ENCODE measurements at places on chromosomes 3 and 15.

- no peak for DNase-seq
Observed at GRCh38 chr3:42377681-42378080, 32.7 kb downstream of the LYZL4 start.

DNA sequence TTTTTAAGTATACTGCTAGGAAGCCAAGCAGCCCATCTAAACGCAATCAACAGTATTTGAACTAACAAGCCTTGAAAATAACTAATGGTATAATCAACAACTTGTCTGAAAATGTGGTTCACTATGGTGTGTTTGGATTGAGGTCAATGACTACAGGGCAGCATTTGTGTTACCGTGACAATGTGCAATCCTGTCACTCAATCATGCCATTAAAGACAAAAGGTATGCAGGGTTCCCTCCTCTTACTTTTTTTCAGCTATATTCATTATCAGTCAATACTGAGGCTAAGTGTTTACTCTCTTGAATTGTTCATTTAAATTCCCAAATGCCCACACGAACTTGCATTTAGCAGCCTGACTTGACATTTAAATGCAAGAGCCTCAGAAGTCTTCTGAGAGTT is 1099.3 kb upstream of the EPHA6 start:
- DNase-seq = no peak

GRCh38 chr3:157810924-157811718 is 295.1 kb downstream of the SHOX2 start:
- DNase-seq = no peak

DNA sequence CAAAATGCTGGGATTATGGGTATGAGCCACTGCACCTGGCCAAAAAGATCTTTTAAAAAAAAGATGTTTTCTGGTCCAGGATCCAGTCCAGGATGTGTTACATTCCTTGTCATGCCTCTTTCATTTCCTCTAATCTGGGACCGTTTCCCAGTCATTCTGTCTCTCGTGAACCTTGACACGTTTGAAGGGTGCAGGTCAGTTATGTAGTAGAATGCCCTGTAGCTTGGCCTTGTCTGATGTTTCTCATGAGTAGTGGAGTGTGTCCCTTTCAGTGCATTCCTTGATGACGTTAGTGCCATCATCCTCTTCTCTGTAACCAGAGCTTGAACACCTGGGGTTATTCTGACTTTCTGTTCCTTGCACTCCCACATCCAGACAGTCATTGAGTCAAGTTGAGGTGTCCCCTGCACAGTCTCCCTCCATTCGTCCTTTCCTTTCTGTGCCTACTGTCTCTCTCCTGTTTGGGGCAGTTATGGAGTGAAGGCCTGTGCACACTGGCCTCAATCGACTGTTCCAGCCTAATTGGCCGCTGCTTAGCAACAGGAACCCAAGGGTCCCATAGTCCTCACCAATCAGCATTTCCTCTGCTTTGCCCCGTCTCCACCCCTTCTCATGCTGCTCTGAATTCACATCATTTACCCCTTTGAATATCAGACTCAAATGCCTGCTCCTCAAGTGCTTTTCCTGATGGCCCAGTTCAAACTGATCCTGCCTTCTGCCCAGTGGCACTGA is 5.5 kb downstream of the FAM81A start:
- DNase-seq = no peak

DNA sequence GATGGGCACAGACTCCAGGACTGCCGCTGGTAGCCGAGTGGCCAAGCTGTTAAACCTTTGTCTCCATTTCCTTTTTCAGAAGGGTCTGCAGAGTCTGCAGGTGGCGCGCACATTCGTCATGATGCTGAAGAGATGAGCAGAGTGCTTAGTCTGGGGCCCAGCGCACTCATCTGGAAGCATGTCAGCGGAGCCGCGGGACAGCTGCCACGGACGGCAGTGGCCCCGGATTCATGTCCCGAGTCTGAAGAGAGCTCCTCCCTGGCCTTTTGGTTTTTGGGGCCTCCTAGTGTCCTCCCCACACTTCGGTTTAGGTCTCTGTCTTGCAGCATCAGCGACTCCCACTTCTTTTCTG is 42.6 kb downstream of the KLHL25 start:
- no peak for DNase-seq

All from activated naive CD8-positive, alpha-beta T cell treated with anti-CD3 and anti-CD28 coated beads, Interleukin-2, amount 50 U/mL, for 24 hours (primary cell).